ENCODE measurements at places on chromosomes 11 and 22.

GRCh38 chr11:12281571-12282478 is 95.5 kb upstream of the PARVA start:
- peak; percentile 80 for DNase-seq

DNA sequence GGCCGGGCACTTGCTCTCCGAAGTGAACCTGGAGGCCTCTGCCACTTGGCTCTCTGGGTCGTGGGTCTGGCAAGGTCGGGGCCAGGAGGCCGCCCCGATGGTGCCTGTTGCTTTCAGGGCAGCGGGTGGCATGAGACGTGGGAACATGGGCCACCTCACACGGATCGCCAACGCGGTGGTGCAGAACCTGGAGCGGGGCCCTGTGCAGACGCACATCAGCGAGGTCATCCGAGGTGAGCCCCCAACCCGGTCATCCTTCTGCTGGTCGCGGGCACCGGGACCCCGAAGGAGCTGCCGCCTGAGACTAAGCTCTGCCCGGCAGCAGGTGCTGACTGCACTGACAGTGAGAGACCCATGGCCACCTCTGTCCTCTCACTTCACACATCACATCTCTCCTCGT is 40.0 kb downstream of the SBF1 start:
- DNase-seq, result no peak

GRCh38 chr11:93041682-93042081 is 72.2 kb downstream of the MTNR1B start:
- no peak for DNase-seq

- no peak for DNase-seq
Observed at GRCh38 chr11:129968591-129969419, 33.8 kb downstream of the PRDM10 start.

DNA sequence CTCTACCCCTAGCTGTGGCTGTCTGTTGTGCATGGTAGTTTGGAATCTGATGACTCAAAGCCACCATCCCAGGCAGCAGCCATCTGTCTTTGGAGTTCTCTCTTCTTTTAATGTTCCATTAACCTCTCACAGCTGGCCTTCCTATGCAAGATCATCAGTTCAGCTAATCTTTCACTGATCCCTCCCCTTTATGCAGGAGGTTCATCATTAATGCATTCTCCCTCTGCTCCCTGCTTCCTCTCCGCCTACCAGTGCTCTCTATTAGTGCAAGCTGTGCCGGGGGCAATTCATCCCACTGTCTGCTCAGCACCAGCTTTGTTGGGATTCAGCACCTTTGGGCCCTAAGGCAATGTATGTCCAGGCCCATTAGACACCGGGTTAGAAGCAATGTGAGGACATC is 413.0 kb upstream of the LRRC4C start:
- DNase-seq, result no peak

- DNase-seq, result peak; percentile 50
Observed at GRCh38 chr11:34468209-34468841, 29.6 kb downstream of the CAT start.

DNA sequence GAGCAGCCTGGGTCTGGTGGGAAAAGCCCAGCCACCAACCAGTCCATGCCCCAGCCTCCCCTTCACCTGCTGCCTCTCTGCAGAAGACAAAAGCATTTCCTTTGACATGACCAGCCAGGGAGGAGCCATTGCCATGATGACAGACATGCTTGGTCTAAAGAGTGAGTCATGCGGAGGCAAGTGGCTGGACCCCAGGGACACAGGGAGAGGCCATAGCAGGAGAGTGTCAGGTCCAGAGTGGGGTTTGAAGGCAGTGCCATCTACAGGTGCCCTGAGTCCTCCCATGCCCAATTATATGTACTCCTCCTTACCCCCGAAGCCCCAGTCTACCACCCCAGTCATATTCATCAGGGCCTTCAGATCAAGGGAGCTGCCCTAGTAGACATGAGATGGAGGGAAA is 67.4 kb downstream of the SCN3B start:
- DNase-seq, result no peak

GRCh38 chr11:47378010-47378835 is at the start of gene SPI1:
TSS of gene SPI1 (minus strand) at chr11:47378547. CDS start at chr11:47378353, 194 bp downstream.
- no peak for DNase-seq

GRCh38 chr22:31399211-31400022 is at the start of gene DRG1:
TSS of gene DRG1 (plus strand) at chr22:31399604. CDS start at chr22:31399684, 80 bp downstream.
- DNase-seq, result peak; percentile 98

DNA sequence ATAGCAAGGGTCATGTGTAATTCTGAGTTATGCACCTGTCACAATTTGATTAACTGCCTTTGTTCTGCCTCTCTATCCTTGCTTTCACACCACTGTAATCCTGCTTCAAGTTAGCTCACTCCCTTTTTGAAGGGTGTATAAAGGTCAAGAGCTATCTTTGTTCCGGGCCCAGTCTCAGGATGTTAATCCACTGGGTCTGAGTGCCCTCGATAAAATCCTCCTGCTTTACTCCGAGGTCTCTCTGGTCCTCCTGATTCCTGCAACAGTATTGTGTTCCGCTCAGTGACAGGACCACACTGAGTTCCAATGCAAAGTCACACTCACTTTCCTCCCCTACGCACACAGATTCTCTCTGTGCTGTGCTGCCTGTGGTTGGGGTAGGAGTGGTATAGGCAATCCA is 186.5 kb downstream of the DYNC2H1 start:
- DNase-seq, result no peak

DNA sequence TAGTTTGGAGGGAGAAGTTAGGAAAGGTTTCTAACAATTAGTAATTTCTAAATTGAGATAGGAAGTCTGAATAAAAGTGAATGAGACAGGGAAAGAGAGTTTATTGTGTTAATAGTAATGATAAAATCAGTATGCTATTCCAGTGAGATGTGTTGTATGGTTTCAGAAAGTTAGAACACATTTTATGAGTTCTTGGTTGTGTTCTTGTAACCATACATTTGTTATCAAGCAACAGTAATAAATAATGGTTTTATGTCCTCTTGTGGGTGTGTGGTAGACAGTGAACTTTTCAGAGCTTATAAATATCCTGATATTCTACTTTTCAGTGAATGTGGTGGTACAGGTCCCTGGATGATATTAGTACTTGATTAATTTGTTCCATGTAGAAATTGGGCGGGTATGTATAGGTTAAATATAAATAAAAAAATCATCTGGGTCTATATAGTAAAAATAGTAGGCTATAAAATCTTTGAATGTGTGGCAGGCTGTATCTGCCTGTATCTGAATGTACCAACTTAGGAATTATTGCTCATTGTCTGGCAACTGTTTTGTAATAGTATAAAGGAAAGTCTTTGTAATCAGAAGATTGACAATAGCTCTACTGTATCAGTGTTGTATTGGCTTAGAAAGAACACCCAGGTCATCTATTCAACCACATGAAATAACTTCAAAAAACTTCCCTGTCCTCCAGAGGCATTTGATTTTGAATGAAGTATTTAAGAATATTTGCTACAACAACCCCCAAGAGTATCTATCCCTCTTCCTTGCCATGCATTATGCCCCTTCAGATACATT is 54.8 kb downstream of the UVRAG start:
- DNase-seq, result no peak

- peak; percentile 68 for DNase-seq
Observed at GRCh38 chr11:61091373-61092279, 10.7 kb upstream of the CD5 start.

DNA sequence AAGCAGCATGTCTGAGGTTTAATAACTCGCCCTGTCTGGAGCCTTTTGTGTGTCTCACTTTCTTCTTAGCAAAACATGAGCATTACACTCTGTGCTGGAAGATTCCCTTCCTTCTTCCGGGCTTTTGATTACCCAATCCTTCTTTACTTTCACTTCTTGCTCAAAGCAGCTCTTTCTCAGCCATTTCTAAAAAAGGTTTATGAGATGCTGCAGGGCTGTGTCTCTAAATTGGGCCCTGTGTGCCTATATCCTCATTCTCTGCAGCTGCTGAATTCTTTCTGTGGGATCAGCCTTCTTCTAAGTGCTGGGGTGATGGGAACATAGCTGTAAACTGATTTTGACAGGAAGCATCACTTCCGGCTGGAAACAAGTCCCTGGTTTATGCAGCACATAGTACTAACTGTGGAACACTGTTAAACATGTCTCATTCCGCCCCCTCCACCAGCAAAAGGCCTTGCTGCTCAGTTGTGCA is 71.8 kb downstream of the PIWIL4 start:
- DNase-seq, result no peak

DNA sequence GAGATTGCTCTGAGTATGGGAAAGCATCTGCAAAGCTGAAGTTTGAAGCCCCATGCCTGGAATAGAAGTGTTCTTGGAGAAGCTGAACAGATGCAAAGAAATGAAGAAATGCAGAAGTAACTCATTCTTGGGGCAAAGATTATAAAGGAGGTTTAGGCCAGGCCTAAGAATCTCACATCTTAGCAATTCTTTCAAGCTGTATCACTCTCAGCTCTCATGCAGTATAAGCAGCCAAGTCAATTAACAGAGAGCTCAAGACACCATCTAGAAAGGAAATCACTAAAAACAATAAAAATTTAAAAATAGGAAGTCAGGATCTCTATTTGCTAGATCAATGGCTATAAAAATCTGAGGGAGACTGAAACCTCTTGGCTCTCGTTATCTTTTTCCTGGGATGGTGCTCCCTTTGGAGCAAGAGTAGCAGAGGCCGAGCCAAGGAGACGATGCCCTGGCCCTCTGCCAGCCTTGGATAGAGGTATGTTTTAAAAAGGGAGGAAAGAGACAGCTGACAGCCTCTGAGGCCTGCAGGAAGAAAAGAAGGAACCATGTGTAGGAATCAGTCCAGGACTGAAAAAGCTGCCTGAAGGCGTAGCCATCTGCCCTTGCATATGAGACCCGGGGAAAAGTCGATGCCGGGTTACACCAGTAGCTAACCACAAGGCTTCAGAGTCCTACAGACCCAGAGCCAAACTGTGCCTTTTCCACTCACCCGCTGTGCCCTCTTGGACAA is 229.8 kb downstream of the BLID start:
- DNase-seq, result no peak

GRCh38 chr11:120991830-120992686 is 31.8 kb upstream of the TBCEL start:
- DNase-seq, result no peak
